ENCODE measurements at places on chromosomes 7 and 10. TPM values are rescaled to one million over a fixed set of nuclear protein-coding genes. Genes with fewer than 3 reads are reported as not detected.

Gene TACR2
- total RNA-seq = 0.34 TPM

- no peak for DNase-seq
Measured at GRCh38 chr7:128919241-128919640, 8.7 kb upstream of the KCP start.

- no peak for DNase-seq
Measured at GRCh38 chr10:2476812-2477553, 590.4 kb upstream of the PFKP start.

DNA sequence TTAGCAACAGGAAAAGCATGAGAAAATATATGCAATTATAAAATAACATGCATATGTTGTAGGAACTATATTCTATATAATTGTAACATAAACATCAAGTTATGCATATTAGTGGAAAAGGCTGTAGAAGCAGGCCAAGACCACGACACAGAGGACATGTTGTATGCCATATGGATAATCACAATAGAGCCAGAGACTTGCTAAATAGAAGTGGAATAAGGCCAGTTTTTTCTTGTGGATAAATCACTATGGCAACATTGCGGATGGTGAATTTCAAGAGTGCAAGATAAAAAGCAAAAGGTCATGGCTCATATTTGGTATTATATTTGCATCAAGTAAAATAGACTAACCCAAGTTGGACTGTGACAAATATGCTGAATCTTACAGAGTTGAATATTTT, 93.0 kb downstream of the PCDH15 start:
- DNase-seq = no peak

DNA sequence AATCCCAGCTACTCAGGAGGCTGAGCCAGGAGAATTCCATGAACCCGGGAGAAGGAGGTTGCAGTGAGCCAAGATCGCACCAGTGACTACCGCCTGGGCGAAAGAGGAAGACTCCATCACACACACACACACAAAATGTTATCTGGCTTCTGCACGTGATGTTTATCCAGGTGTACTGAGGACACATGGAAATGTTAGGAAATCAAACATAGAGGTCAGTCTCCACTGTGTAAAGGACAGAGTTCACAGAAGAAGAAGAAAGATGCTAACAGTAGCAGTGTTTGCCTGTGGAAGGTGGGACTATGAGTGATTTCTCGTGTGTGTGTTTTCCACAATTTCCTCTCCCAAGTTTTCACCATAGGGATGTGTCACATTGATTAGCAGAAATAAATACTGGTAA, 256.9 kb downstream of the ELMO1 start:
- no peak for DNase-seq

GRCh38 chr10:93576888-93577287, 10.4 kb downstream of the FFAR4 start:
- no peak for DNase-seq

DNA sequence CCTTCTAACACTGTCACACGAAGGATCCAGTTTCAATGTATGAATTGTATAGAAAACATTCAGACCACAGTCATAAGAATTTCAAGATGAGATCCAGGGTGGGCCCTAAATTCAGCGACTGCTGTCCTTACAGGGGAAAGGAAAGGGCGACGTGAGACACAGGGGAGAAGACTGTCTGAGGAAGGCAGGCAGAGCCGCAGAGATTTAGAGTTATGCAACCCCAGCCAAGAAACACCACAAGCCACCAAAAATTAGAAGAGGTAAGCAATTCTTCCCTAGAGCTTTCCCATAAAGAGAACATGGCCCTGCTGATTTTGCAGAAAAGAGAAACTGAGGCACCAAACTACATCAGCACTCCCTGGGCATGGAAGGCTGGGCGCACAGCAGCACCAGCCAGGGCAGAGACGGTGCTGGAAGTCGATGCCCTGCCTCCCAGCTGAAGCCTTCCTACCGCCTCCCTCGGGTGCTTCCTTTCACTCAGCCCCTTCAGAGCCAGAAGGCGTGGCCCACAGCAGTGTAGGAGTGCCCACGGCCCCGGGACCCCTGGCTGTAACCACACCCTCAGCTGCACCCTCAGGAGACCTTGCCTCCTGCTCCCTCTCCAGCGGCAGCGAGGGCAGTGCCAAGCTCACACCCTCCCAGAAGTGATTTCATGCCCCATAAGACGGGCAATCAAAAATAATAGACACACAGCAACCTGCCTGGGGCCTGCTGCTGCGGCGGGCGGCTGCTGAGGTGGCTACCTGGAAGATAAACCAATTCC, 81.0 kb upstream of the LRRC4 start:
- DNase-seq = no peak

DNA sequence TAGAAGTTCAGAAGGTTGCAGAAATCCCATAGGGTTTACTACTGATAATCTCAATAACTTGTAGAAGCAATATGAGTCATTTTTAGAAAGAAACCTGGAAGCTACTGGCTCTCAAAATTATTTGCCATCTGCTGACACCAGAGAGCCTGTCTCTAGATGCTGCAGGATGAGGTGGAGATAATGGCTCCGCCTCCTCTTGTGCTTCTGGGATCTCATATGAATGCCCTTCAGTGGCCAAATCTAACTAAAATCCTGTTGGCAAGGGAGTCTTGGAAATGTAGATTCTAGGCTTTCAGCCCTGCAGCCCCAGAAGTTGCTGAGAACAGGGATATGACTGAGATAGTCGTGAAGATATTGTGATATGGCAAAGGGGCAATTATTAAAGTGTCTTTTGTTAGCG, 348.1 kb downstream of the CCSER2 start:
- no peak for DNase-seq

- DNase-seq = no peak
Measured at GRCh38 chr10:112308125-112308502, 24.9 kb downstream of the TECTB start.

- DNase-seq = no peak
Measured at GRCh38 chr10:95650232-95650631, 6.3 kb downstream of the ALDH18A1 start.

DNA sequence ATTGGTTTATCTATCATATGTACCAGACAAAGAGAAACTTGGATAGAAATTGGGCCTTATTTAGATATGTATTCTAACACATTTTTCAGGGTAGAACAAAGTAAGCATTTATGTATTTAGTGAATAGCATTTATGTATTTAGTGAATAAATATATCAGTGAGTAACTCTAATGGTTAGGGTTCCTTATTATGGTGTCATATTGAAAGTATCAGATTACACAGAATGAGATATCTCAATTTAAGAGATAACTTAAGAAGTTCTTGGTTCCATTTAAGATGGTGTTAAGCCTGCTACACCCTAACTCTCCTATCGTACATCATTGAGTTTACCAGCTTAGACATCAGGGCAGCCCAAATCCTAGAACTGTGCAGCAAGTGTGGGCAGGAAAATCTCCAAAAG, 35.9 kb upstream of the DMTF1 start:
- no peak for DNase-seq

DNA sequence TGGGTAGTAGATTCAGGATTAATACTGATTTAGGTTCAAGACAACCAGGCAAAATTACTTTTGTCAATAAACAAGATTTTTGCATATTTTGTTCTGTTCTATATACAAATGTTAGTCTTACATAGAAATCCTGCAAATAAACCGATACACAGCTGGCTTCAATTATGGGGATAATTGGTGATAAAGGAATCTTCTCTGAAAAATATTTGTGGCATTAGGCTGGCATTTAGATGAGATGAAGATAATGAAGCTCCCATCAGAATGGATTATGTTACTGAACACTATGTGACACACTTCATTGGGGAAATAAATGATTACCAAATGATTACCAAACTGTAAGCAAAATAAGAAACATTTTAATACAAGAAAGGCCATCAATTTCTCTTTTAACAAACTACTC, 65.8 kb downstream of the NT5C2 start:
- no peak for DNase-seq

Measured in Calu3 (cell line).